GOT3 (cell line): ENCODE measurements at places on chromosomes 1 and 21.

- DNase-seq, result no peak
Measured at GRCh38 chr1:226684026-226684425, 55.1 kb downstream of the ITPKB start.

- DNase-seq, result no peak
Measured at GRCh38 chr21:44071359-44072104, 35.7 kb upstream of the PWP2 start.

GRCh38 chr1:22542886-22543285 is 20.4 kb upstream of the EPHA8 start:
- no peak for DNase-seq

GRCh38 chr1:198435056-198435455 is 105.4 kb downstream of the ATP6V1G3 start:
- DNase-seq, result no peak

- no peak for DNase-seq
Measured at GRCh38 chr1:4022715-4023114, 122.6 kb upstream of the C1orf174 start.

GRCh38 chr21:45306832-45307571 is 19.3 kb upstream of the POFUT2 start:
- no peak for DNase-seq

- no peak for DNase-seq
Measured at GRCh38 chr1:81452693-81453366, 347.9 kb upstream of the ADGRL2 start.

DNA sequence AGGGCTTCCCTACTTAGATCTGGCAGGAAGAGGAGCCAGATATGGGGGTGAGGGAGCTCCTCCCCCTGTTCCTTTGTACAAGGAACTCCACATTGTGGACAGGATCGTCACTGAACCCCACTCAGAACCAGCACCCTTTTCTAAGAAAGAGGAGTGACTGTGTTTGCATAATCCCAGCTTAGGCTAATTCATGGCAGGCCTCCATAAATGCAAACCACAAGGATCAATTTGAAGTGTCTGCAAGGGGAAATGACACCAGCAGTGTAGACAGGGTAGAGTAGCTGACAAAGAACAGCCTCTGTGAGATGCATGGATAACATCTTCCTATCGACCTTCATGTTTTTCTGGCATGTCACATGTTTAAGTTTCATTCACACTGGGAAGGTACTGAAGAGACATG is 11.7 kb downstream of the MX1 start:
- no peak for DNase-seq

- DNase-seq, result no peak
Measured at GRCh38 chr1:93221913-93222312, 41.4 kb downstream of the CCDC18 start.

GRCh38 chr1:217861658-217862057 is 230.5 kb downstream of the SPATA17 start:
- DNase-seq, result no peak

GRCh38 chr1:212234431-212235395 is 50.5 kb upstream of the PPP2R5A start:
- no peak for DNase-seq

DNA sequence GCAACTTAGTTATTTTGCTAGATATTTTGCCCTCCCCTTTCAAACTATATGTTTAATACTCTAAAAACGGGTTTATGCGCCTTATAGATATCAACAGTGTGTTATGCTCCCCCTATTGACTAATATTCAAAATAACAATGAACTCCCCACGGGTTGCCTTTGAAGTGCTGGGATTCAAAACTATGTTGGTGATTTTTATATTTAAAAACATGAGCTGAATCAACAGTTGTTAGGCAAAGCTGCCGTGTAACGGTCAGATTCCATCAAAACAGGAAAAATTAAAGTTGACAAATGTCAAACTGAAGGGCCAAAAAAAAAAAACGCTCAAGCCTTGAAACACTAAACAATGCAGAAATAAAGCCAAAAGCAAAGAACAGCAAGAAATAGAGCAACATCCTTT is 2.5 kb downstream of the TGFBR3 start:
- no peak for DNase-seq

GRCh38 chr1:170765279-170765678 is 101.3 kb downstream of the PRRX1 start:
- no peak for DNase-seq

DNA sequence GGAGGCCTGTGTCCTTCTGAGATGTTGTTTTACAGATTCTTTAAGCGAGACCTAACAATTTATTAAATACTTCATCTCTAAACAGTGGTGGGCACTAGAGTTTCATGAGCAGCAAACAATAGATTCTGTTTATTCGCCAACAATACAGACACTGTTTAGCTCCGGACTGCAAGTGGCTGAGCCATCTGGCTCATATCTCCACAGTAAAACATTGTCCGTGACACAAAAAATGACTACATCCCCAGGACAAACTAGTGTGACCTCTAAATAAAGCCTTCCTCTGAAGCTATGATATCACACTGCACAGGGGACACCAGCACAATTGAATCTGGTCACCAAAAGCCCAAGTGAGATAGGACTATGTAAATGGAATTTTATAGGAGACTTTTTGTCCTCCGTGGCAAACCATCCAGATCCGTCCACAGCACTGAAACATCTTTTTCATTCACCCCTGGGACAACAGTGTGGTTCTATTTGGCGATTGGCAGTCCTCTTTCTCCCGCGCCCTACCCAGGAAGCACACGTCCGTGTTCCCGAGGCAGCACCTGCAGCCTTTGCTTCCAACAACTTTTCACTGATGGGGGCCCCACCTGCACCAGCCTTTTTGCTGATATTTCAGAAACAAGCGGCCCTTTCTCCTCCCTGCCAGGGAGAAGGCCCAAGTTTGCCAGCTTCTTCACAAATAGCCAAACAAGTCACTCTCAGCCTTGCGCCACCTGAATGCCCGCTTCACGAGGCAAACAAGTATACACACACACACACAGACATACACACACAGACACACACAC is 47.4 kb downstream of the OLIG1 start:
- no peak for DNase-seq

DNA sequence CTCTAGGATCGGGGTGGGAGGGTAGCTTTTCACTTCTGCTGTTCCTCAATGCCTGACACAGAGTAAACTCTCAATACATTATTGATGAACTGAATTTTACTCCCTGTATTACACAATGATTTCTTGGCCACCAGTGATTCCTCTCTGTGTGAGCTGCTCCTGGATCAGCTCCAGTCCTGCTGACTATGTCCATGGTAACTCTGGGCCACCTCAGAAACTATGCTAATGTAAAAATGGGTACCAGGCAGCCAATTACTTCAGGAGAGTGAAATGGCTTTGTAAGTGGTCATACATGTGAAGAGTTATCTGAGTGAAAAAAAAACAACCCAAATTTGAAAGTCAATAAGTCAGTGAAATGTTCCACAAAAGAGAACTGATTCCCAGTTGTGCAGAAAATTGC is 311.0 kb downstream of the KCNH1 start:
- DNase-seq, result no peak

DNA sequence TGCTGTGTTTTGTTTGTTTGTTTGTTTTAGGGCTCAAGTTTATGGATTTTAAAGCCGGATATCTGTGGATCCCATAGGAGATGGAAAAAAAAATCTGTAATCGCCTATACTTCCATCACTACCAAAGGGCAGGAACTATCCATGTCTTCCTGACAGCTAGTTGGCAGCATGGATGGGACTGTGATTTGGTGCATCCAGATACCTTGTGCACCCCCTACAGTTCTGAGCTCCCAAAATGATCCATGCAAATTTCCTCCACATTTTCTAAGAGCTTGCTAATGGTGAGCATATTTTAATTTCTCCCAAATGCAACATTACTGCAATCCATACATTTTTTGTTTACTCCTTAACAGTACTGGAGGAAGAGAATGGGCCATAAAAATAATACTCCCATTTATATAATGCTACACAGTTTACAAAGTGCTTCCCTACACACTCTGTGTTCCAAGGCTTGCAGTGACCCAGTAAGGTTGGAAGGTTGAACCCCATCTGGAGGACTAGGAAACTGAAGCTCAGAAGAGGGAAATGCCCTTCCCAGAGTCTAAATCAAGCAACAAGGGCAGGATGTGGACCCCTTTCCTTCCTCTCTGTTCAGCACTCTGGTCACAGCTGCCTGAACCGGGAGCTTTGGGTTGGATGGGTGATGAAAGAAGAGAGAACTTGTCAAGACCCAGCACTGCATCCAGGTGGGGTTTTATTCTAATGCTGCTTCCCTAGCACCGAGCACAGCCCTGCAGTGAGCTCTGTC is 48.0 kb downstream of the CAPN8 start:
- no peak for DNase-seq

DNA sequence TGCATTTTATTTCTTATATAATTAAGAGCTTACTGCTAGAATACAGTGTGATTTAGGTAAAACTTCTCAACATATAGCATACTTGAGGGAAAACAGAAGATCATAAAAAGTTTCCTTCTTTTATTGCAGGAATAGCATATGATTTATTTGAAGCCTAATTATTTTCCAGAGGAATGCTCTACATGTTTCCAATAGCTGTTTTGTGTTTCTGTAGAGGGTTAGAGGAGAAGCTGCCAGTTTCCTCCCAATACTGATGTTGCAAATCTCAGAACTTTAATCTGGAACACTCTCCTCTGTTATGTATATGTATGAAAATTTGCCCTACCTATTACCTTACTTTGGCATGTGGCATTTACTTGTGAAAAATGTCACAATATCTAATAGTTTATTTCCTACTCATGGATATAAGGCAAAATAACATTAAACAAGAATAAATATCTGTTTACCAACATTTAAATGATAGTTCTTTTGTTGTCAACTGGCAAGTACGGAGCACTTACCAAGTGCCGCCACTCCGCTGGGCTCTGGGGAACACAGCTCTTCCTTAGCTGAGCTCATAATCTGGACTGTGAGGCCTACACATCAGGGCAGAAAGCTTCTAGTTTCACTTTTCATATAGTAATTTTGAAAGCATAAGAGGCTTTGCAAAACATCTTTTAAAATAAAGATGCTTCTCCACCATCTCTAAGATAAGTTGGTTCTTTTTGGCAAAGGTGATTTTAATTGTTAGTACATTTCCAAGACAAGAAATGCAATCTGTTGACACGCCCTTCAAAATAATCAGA is 239.8 kb upstream of the C1orf105 start:
- DNase-seq, result peak; percentile 67

GRCh38 chr1:6991266-6991665 is 206.0 kb downstream of the CAMTA1 start:
- no peak for DNase-seq

GRCh38 chr1:89980605-89981004 is 14.3 kb upstream of the ZNF326 start:
- no peak for DNase-seq

- DNase-seq, result no peak
Measured at GRCh38 chr1:115757326-115757725, 11.2 kb downstream of the CASQ2 start.

DNA sequence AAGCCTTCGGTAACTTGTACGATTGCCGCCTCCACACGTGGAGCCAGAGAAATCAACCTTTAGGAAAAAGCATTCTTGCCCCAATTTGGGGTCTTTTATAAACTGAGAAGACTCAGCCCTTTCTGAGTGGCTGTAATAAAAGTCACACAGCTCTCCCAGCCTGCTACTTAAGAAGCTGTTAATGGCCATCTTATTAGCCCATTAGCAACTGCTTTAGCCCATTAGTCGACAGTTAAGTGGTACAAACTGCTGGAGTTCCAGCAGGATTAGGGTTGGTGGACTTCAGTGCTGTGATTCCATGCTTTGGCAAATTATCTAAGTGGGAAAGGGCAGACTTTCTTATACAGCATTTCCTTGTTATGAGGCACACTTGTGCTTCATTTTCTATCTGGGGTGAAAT is 461.3 kb downstream of the RPS6KC1 start:
- no peak for DNase-seq

- DNase-seq, result no peak
Measured at GRCh38 chr1:216723274-216723780, at the start of gene ESRRG. ESRRG (minus strand) TSS chr1:216723429; CDS start chr1:216723299, 130 bp downstream.

DNA sequence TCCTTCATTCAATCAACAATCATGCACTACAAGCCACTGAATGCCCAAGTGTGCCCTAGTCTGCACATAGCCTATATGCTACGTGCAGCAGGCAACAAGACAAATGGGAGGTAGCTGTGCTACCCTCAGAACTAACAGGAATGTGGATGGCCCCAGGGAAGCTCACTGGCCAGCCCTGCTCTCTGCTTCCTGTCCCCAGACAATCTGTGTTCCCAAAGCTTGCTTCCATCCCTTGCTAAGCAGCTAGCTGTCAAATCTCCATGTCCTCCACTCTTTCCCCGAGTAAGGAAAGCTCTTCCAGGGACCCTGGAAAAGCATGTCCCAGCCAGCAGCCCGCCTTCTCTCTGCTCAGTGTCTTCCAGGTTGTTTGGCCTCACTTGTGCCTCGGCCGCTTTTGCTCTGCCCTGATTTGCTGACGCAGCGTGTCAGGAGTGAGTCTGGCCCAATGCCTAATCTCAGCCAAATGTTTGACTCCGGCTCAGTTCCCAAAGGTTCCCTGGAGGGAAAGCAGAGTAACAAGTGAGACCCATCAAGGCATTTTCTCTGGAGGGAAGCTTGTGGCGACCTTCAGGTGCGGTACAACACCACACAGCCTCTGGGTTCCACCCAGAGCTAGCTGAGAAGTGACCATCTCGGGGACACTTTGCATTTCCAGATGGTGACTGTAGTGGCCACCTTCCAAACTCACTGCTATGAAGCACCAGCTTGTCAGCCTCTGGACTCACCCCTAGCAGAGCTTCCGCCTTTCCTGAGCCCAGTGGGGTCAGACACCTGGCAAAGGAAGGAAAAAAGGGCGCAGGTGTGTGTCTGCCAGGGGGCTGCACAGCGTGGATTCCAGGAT is 243.4 kb downstream of the RHOU start:
- no peak for DNase-seq

DNA sequence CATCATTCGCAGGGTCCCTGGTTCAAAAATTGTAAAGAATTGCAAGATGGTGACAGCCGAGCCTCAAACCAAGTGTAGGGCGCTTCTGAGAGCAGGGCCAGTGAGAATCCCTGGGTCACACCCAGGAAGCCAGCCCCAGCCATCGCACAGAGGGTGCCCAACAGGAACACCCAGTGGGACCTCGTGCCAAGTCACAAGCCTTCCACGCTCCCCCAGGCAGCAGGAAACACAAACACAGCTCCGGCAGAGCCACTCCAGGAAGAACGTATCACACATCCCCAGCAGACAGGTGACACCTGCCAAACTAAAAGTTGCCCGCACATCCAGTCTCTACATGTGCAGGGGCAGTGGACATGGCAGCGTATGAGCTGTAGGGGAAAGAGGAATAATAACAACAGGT is 20.2 kb downstream of the DHRS3 start:
- DNase-seq, result no peak

DNA sequence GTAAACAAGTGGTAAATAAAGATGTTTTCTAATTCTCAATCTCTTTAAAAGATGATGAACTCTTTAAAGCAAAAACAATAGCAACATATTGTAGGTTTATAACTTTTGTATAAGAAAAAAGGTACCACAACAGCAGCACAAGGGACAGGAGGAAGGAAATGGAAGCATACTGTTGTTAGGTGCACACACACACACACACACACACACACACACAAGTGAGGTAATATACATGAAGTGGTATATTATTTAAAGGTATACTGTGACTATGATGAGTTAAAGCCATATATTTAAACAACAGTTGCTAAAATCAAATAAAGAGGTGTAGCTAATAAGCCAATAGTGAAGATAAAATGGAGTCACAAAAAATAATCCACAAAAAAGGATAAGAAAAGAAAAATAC is 20.0 kb downstream of the PPP1R15B start:
- DNase-seq, result no peak

GRCh38 chr1:40155910-40156309 is 5.3 kb upstream of the RLF start:
- DNase-seq, result no peak

- DNase-seq, result no peak
Measured at GRCh38 chr21:15182731-15183130, 117.9 kb upstream of the NRIP1 start.

- DNase-seq, result no peak
Measured at GRCh38 chr1:243213045-243213787, 41.9 kb downstream of the CEP170 start.
